Stimulated activated CD8-positive, alpha-beta memory T cell treated with anti-CD3 and anti-CD28 coated beads, Interleukin-15, amount 100 ng/mL, for 1 hour (primary cell): ENCODE measurements at places on chromosomes 12 and 14.

- DNase-seq: no peak
These were observed 95.1 kb downstream of the CAND1 start for GRCh38 chr12:67364228-67364627.

DNA sequence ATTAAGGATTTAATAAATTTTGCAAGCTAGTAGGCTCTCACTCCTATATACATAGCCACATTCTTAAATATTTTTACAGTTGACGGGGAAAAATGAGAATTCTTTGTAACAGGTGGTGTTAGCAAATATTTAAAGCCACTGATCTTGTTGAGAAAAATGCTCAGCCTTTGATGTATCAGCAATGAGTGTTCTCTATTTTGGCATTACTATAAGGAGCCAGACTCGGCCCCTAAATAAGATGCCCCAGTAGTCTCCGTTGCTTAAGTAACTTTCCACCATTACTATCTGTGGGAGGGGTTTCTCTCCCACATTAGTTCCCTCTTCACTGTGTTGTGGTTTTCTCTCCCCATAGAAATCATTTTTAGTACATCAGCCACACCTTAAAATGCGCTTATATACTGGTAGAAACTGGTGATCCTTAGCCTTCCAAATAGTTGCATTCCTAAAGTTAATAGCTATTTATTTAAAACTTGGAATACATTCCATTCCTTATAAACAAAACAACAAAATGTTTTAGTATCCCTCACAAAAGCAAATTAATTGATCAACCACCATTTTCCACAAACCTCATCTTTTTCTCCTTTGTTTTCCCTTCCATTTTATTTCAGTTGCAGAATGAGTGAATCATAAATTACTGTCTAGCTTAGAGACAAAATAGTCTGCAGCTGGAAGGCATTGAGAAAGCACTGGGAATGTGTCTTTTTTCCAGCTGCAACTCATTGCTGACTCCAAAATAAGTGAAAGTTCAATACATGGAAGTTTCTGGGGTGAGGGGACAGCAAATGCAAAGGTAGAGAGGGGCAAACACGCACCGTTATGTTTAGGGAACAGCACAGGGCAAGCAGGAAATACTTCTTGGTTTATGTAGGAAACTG lies 84.7 kb upstream of the FERMT2 start:
- DNase-seq: no peak

- no peak for DNase-seq
These were observed 183.4 kb downstream of the TTC7B start for GRCh38 chr14:90632871-90633270.

GRCh38 chr12:16506394-16506793 lies 99.6 kb downstream of the LMO3 start:
- DNase-seq: no peak

DNA sequence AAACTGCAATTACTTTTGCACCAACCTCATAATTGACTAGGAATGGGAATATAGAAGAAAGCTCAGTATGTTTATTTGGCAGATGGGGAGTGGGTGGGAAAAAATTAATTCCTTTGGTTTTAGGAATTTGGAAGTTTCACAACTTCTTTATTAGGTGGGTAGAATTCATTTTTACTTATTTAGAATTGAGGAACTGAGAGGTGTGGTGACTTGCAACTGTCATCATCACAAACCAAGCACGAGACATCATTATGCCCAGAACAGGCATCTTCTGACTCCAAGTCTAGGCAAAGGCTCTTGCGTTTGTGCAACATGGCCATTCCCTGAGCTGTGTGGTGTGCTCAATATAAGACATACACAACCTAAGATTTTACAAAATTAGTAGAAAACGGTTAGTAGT lies 380.0 kb downstream of the ATP23 start:
- no peak for DNase-seq

DNA sequence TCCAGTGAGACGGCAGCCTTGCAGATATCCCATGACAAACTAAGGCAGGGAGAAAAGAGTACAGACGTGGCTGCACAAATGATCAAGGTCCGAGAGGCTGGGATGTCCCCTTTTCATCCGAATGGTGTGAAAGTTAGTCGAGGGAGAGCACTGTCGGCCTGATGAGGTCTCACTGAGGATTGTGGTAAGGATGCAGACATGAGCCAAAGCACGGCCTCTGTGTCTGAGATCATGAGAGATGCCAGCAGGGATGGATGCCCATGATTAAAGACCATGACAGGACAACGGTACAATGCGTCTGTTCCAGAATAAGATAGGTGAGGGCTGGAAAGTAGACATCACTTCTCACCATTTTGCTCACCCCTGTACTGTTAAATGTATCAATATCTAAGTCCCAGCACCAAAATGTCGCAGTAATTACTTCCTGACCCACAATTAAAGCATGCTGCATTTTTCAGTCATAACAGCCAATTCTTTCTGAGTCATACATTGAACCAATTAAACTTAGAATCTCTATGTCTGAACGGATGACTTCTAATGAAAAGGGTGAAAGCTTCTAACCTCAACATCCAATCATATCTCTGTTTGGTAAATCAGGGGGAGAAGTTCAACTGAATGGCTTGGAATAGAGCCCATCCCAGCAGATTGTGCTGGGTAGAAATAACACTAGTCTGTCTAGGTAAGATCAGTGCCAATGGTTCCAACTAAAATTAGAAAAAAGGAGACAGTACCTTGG lies 249.6 kb upstream of the SOX5 start:
- DNase-seq: no peak

GRCh38 chr12:51307655-51308593 lies 16.1 kb downstream of the BIN2 start:
- DNase-seq: no peak

GRCh38 chr14:96265383-96266095 lies 9.5 kb downstream of the BDKRB1 start:
- no peak for DNase-seq

DNA sequence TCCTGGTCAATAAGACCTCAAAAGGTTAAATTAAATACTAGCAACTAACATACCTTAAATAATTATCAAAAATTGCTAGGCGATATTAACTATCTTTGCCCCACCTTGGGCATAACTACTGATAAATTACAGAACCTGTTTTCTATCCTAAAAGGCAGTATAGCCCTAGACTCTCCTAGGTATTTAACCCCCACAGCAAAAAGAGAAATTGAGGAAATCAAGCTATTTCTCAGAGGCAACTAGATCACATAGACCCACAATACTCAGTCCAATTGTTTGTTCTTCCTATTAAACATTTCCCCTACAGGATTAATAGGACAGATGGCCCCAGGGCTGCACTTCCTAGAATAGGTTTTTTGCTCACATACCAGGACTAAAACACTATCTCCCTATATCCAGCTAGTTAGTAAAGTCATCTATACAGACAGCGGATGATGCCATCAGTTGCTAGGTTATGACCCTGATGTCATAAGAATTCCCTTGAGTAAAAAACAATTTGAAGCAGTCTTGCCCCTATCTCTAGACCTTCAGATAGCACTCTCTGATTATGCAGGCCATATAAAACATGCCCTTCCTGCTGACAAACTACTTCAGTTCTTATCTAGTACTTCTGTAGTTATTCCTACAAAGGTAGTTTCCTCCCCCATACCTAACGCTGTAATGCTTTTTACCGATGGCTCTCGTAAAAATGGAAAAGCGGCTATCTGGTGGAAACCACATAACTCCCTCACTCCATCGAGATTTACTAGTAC lies 118.4 kb downstream of the PPHLN1 start:
- DNase-seq: no peak

- no peak for DNase-seq
These were observed 104.0 kb downstream of the ETNK1 start for GRCh38 chr12:22728987-22729386.
